ENCODE measurements at places on chromosomes 7 and 10. TPM values are rescaled to one million over a fixed set of nuclear protein-coding genes. Genes with fewer than 3 reads are reported as not detected.

The AGFG2 gene
- 36.5 TPM for total RNA-seq

The NCF1 gene
- not detected for total RNA-seq

The UFSP1 gene
- 2.6 TPM for total RNA-seq

The SPAG6 gene
- not detected for total RNA-seq

The FHIP2A gene
- total RNA-seq: 19.0 TPM

The NPTX2 gene
- 0.26 TPM for total RNA-seq

The AQP1 gene
- 6.4 TPM for total RNA-seq

The GOLGA7B gene
- under 0.01 TPM for total RNA-seq

The FAM25G gene
- not detected for total RNA-seq

The HOXA6 gene
- total RNA-seq: 0.42 TPM

The CNTNAP2 gene
- total RNA-seq: not detected

The AGR2 gene
- not detected for total RNA-seq

The CFAP58 gene
- total RNA-seq: 0.46 TPM

The CYP3A4 gene
- not detected for total RNA-seq

The GIMAP7 gene
- 72.0 TPM for total RNA-seq

The HYAL4 gene
- 0.20 TPM for total RNA-seq

The LIPM gene
- total RNA-seq: not detected

DNA sequence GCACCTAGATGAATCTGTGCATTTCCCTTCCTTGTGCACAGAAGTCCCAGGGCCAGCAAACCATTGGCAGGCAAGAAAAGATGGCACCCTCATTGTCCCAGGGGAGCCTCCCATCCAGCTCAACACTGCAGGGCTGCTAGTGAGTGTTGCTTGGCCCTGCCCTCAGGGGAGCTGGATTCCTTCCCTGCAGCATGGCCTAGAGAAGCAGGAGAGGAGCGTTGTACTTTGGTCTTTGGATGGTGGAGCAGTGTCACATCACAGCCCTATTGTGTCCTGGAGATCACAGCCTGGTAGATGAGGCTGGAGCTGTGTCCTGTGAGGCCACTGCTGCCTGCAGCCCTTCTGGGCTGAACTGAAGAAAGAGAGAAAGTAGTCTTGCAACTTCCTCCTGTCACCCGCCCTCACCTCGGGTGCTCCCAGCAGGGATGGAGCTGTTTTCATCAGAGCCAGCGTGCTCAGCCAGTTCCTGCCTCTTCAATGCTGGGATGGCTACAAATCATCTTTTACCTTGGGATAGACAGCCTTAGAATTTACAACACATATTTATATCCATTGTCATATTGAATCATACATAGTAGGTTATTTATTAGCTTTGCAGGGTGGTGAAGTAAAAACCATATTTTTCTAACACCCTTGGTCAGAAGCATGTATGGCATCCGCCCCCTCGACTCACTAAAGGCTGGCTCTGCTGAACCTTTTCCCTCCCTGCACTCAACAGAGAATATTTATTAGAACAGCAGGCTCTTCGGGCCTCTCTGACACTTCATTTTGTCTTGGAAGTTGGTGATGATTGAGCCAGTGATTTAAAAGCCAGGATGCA is 43.1 kb upstream of the FAM180A start:
- no peak for DNase-seq

GRCh38 chr7:112510001-112510742 is 29.4 kb downstream of the LSMEM1 start:
- DNase-seq: no peak

GRCh38 chr10:80553436-80553835 is 15.7 kb downstream of the SH2D4B start:
- DNase-seq: no peak

DNA sequence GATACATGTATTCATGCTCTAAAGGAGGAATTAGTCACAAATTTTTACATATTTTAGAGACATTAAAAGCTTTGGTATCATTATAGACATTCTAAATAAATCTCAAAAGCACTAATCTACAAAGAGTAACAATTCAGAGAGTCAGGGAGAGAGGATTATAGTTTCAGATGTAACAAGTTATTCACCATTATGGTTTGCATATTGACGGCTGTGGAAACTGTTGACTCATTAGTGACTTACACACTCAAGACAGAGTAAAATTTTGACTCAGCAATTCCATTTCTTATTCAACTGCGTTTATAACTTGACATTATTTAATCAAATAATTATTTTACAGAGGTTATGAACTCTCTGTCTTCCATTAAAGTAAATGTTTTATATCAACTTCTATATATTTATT is 95.4 kb upstream of the SEMA3C start:
- no peak for DNase-seq

DNA sequence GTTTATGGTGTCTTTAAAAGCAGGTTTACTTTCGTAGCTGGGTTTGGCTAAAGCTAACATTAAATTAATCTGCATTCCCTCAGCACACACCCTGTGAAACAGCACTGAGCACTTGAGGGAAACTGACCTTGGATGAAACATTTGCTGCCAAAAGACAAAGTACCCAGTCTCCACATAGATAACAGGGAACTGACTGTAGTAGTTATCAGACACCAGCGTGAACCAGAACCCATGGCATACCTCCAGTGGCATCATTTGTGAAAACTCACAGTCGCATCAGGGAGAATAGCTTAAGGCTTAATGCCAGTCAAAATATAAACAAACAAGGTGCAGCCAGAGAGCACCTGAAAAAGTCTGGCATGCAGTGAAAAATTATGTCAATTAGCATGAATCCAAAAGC is 357.8 kb upstream of the C7orf33 start:
- DNase-seq: no peak

GRCh38 chr10:121662945-121663917 is 65.0 kb upstream of the FGFR2 start:
- DNase-seq: no peak

- no peak for DNase-seq
Measured at GRCh38 chr7:266851-267840, 22.8 kb upstream of the FOXL3 start.

DNA sequence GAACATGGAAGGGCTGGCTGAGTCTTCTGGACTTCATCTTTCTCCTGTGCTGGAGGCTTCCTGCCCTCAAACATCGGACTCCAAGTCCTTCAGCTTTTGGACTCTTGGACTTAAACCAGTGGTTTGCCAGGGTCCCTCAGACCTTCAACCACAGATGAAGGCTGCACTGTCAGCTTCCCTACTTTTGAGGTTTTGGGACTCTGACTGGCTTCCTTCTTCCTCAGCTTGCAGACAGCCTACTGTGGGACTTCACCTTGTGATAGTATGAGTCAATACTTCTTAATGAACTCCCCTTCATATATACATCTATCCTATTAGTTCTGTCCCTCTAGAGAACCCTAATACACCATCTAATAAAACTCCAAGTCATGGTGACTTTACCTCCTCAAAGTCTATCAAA is 4.0 kb upstream of the CLEC5A start:
- no peak for DNase-seq

DNA sequence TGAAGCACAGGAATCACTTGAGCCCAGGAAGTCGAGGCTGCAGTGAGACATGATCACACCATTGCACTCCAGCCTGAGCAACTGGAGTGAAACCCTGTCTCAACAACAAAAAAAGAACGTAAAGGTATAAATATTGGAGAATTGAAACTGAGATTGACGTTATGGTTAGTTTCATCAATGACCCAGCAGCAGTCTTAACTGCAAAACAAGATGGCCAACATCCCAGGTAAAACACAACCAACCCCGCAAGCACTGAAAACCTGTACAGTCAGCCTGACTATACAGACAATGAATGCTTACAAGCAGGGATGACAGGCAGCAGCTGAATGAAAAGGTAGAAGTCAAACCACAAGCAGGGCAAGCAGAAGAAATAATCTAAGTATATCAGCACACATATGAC is 34.7 kb downstream of the WAPL start:
- no peak for DNase-seq

- no peak for DNase-seq
Measured at GRCh38 chr10:351770-352334, 216.6 kb downstream of the ZMYND11 start.

- DNase-seq: no peak
Measured at GRCh38 chr7:157952050-157952667, 615.4 kb downstream of the DNAJB6 start.

- no peak for DNase-seq
Measured at GRCh38 chr10:22760025-22760424, 45.6 kb upstream of the PIP4K2A start.

GRCh38 chr7:102065226-102065625 is 221.4 kb upstream of the SH2B2 start:
- no peak for DNase-seq

DNA sequence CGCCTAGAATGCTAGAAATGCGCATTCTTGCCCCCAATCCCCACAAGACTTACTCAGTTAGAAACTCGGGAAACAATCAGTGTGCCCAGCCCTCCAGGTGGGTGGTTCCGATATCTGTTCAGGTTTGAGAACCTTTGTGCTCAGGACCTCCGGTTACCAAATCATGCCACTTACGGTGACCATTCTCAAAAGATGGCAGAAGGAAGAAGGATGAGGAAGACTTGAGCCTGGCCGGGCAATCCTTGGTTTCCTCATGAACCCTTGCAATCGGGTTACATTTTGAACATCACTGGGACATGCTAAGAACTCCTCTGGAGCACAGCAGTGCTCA is 52.1 kb downstream of the RBM17 start:
- no peak for DNase-seq

DNA sequence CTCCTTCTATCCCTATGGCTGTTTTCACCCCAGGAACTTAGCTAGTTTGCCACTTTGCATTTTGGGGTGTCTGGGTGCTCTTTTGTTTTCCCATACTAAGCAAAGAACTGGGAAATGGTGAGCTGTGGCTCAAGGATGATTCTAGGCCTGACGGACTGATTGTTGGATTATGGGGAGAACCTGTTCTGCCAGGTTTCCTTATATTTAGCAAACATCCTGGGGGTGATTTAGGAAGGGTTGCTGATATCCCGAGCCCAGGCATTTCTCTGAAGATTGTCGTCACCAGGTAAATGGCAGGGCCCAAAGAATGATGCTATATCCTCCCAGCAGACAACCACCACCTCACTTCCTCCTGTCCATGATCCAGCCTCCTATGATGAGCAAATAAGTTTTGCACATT is 72.1 kb upstream of the GRB10 start:
- DNase-seq: no peak

GRCh38 chr7:91407942-91408341 is 143.7 kb downstream of the FZD1 start:
- no peak for DNase-seq

GRCh38 chr10:105112862-105113261 is 471.8 kb downstream of the SORCS3 start:
- no peak for DNase-seq

DNA sequence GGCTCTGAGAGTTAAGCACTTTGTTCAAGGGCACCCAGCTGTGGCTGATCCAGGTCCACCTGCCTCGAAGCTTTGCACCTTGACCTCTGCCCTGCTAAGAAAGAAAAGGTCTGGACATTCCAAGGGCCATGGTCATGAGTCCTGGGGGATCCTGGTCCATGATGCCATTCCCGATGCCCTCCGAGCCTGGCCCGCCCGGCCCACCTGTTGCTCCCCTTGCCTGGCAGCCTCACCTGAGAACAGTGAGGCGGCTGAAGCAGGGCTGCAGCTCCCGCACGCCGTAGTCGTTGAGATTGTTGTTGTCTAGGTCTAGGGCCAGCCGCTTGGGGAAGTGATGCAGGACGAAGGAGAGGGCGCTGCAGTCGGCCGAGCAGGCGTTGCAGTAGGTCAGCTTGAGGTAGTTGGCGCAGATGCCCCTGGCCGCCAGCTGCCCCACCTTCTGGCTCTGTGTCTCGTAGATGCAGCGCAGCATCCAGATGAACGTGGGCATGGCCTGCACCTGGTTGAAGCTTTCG is 27.5 kb downstream of the NOD1 start:
- no peak for DNase-seq

GRCh38 chr7:1400371-1400770 is 58.9 kb downstream of the MICALL2 start:
- no peak for DNase-seq

- DNase-seq: no peak
Measured at GRCh38 chr7:81626008-81626407, 143.8 kb downstream of the HGF start.

- DNase-seq: no peak
Measured at GRCh38 chr10:110863361-110863760, 8.4 kb upstream of the PDCD4 start.

- no peak for DNase-seq
Measured at GRCh38 chr7:49089717-49090116, 165.4 kb downstream of the CDC14C start.

DNA sequence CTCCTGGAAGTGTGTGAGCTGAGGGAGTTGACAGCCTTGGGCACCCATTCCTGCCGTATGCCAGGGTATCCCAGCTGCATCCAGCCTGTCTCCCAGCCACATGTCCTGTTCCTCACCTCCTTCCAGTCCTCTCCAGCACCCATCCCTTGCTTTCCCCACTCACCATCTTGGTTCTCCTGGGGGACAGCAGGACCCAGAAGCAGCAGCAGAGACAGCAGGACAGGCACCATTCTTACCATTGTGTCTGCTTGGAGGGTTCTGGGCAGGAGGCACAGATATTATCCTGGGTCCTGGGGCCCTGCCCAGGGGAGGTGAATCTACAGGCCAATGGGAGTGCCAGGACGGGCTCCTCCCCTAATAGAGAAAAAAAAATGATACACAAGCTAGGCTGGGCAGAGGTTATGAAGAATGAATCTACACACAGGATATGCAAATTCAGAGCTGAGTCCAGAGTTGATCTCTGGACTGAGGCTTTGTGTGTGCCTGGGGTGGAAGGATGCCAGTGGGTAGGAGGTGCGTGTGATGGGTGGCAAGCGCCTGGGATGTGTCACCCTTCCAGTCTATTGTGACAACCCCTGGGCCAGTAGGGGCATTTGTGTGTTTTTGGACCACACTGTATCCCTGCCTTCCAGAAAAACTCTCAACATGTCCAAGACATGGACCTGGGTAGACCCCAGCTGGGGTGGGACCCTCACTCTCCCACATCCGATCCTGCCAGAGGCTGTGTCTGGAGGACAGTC is at the start of gene AZGP1:
Gene AZGP1, minus strand, starts transcription at position 250 of the 740 bp plus-strand sequence. Its CDS starts 11 bp downstream, at position 239.
- DNase-seq: no peak

DNA sequence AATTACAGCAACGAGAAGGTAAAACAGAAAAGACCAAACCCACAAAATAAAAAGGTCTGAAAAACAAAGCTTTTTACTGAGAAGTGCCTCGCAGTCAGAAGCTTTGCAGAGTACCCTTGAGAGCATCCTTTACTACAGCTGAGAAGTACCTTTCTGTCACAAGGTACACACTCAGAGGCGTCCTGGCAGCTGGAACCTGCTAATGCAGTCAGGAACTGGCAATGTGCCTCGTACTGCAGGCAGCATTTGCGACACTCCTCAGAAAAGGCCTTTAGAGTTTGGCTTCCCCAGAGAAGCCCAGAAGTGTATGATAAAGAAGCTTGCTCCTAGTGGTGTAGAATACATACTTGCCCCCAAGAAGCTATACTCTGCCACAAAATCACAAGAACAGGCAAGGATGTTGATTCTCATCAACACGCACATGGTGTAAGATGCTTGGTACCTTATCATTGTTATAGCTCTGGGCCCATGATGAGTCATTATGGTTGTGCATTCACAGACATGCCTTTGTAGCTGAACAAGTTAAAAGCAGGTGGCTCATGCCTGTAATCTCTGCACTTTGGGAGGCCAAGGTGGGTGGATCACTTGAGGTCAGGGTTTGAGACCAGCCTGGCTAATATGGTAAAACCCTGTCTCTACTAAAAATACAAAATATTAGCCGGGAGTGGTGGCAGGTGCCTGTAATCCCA is 2.0 kb upstream of the GTPBP4 start:
- no peak for DNase-seq

All from pulmonary artery endothelial cell (primary cell).